Fibroblast of lung (primary cell): ENCODE measurements at places on chromosomes 16 and 17.

GRCh38 chr16:68115851-68116250 lies 30.7 kb downstream of the NFATC3 start:
- DNase-seq = no peak

DNA sequence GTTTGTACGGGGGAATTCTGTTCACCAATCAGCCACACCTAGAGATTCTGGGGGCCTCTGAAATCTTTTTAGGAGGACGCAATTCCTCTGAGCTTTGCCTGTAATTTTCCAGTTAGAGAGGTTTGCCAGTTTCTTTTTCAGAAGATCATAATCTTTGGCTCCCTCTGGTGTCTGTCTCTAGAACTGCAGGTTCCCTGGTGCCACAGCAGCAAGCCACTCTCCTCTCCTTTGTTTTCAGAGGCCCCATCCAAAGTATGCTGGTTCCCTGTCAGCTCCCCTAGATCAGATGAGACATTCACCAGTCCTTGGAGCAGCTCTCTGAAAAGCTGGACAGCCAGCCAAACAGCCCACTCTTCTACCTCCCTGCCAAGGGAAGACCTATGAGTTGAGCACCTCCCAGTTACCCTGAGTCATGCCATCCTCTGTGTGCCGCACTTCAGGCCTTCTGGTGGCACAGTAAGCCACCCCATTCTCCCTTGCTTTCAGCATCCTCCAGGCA lies 36.1 kb downstream of the RNF112 start:
- DNase-seq = peak; percentile 47

DNA sequence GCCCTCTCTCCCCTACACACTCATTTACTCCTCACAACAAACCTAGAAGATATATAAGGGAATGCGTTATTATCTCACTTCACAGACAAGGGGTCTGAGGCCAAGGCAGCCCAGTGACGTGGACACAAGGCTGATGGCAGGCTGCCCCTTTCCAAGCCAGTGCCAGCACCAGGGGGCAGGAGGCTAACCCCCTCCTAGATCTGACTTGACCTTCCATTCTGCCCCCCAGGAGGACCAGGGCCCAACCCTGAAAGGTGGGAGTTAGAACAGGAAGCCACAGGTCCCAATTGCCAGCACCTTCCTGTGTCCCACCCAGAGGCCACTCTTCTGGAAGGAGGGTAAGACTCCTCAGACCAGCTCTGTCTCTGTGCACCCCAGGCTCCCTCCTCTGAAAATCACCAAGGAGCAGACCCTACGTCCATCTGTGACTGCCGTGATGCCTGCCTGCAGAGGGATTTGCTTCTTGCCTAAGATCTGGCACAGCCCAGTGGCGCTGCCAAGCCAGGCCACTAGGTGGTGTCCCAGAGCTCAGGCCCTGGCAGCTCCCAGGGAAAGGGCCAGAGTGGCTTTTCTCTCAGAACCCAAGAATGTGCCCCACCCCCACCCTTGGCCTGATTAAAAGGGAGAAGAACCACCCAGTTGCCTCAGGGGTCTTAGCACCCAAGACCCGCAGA lies 42.4 kb upstream of the MRPS23 start:
- DNase-seq = peak; percentile 92

DNA sequence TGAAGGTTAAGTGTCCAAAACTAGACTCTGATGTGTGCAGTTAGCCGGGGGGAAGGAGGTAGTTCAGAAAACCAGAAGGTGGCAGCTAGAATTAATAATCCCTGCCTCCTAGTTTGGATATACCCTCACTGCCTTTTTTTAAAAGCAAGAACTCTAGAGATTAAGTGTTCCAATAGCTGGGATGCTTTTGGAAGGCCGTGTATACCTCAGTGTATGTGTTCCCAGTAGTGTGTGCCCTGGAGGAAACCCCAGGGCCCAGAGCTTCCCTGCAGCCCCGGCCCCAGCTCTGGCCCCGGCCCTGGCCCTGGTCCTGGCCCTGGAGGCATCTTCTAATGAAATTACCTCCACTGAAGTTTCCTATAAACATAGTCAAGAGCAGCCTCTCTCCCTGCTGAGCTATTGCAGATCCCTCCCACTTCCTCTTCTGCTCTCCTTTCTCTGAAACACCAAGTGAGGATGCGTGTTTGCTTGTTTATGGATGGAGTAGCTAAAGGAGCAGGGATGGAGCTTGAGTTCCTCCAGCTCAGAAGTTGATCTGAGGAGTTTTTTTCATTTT lies 130.7 kb downstream of the PRKCA start:
- peak; percentile 24 for DNase-seq

DNA sequence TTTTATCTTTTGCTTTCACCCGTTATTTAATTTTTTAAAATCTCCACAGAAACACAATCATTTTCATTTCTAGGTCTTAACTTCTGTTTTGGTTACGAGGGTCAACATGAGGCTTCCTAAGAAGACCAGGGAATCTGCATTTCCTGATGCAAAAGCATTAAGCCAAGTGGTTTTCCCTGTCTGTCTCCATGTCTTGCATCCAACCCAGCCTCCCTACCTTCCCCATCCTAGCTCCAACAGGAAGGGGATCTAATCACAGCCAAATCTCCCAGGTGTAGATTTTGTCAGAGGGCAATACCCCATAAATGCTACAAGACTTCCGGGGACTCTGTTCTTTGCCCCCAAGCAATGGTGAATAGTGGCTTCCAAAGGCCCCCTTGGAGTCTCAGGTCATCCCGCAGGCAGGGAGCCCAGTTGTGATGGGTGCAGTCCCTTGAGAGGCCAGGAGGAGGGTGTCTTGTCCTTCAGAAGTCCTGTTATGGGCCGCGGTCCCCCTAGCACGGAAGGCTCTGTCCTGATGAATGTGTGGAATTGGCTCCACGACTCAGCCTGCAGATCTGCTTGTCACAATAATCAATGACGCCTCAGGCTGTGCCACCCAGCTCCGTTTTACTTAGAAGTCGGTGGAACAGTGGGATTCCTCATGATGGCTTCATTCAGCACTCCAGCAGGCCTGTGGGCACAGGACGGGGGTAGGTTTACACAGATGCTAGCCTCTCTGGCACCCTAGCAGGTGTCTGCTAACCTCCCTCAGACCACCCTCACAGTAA lies 141.1 kb downstream of the RGS9 start:
- DNase-seq = peak; percentile 67

DNA sequence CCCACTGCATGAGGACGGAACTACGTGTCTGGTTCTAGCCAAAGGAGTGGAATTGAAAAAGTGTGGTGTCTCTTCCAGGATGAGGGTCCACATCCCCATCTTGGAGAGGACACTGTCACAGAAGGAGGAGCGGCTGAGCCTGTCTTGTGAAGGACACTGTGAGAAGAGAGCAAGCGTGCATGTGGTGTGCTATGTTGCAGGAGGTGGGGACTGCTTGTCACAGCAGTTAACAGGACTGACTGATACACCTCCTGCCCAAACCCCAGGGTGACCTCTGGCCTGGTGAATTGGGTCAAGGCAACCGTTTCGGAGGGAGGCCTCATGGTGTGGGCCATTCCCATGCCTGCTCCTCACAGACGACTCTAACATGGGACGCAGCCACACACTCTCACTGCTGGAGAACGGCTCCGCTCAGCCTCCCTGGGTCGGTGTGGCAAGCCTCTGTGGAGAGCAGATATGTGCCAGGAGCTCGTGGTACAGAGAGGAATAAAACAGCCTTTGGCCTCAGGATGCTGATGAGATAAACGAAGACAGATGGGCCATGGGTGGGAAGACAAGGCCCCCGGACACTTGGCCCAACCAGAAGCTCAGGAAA lies 56.4 kb upstream of the RBFOX3 start:
- DNase-seq = no peak

- DNase-seq = peak; percentile 50
These were observed 13.8 kb downstream of the CTRL start for GRCh38 chr16:67917852-67918236.

- DNase-seq = no peak
These were observed 104.7 kb upstream of the ADAMTS18 start for GRCh38 chr16:77539421-77540034.

DNA sequence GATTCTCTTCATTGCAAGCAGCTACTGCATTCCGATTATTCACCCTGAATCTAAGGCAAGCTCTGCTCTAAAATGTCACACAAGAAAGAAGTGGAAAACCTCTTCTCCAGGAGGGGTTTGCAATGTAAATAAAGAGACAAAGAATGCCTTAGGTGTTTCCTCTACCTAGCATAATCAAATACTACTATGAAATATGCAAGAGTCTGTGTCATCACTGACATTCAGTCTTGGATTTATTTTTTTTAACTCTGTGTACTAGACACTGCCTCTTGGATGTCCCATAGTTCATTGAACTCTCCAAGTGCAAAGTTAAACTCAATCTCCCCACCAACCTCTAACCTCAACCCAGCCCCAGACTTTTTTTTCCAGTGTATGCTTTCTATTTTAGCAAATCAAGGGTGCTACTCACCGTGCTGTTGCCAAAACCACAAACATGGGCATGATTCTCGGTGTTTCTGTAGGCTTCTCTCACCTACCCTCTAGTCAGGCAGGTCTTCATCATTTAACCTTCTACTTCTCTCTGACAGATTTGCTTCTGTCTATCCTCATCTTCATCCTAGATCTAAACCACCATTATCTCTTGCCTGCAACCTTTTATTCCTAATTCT lies 329.1 kb downstream of the CDH13 start:
- no peak for DNase-seq

GRCh38 chr16:48961546-48961945 lies 320.1 kb downstream of the CBLN1 start:
- peak; percentile 41 for DNase-seq
